ENCODE measurements at places on chromosomes 1 and 21.

- peaks cover 15% of the 10 kb centered on the region for H3K27me3 ChIP-seq
- peaks cover 4% of the 10 kb centered on the region for H3K4me1 ChIP-seq
- no peaks in the 10 kb centered on the region for H3K36me3 ChIP-seq
Measured at GRCh38 chr1:15406614-15407559, 2.8 kb upstream of the EFHD2 start.

DNA sequence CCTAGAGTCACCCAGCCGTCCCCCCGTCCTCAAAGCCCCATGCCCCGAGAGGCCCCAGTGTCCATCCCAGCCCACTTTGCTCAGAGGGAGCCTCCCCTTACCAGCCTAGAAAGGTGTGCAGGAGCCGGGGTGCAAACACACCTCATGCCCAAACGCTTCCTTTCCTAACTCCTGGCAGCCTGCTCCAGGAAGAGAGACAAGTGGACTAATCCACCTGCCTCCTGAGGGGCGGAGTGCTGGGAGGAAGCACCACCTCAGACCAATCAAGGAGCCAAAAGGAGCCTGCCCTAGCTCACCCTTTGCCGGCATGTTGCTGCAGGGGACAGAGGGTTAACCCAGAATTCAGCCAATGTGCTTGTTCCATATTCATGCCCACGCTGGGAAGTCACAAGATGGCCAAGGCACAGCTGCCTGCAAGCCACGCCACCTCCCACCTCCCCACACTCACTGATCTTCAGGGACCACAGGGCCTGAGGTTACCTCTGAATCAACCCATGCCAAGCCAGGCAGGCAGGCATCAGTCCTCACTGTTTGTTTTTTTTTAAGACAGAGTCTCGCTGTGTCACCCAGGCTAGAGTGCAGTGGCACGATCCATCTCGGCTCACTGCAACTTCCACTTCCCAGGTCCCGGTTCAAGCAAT lies 27.8 kb downstream of the PLEKHA6 start:
- DNase-seq, result no peak
- no peaks in the 10 kb centered on the region for H3K36me3 ChIP-seq
- no peak overlapping the region for H3K27ac ChIP-seq
- H3K4me3 ChIP-seq, result no peak overlapping the region
- peaks cover 13% of the 10 kb centered on the region for H3K4me1 ChIP-seq
- no peaks in the 10 kb centered on the region for H3K27me3 ChIP-seq

DNA sequence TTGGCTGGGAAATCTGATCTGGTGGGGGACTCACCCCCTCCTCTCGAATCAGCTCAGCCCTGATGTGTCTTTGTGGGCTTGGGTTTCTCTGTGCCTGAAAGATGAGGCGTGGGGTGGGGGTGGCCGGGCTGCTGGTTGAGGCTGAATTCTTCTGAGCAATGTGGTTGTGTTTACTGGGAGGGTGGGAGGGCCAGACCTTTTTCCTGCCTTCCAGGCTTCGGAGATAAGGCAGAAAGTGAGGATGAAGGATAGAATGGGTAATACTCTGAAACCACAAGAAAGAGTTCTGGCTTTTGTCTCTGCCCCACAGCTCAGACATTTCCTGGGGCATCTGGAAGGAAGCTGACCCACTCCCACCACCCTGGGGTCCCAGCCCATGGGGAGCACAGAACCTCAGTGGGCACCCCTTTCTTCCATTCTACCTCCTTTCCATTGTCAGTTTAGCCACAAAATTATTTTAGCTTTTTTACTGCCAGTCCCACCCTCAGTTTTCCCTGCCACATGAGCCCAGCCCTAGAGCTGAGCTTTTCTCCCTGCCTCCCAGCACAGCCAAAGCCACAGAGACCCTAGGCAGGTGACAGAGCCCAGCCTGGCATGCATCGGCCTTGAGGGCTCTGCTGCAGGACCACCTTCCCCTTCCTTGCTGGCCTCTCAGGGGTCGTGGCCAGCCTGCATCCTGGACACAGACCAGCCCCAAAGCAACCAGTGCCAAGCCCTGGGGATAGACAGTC lies 11.2 kb downstream of the ALX3 start:
- no peak overlapping the region for H3K4me3 ChIP-seq
- H3K4me1 ChIP-seq, result peaks cover 61% of the 10 kb centered on the region

- peaks cover 3% of the 10 kb centered on the region for H3K4me1 ChIP-seq
- H3K36me3 ChIP-seq, result peaks cover 5% of the 10 kb centered on the region
- no peak overlapping the region for H3K27ac ChIP-seq
Measured at GRCh38 chr21:42401154-42401553, 2.5 kb upstream of the UBASH3A start.

Data from endothelial cell (in vitro differentiated cells).